ENCODE measurements at places on chromosomes 2 and 18.

DNA sequence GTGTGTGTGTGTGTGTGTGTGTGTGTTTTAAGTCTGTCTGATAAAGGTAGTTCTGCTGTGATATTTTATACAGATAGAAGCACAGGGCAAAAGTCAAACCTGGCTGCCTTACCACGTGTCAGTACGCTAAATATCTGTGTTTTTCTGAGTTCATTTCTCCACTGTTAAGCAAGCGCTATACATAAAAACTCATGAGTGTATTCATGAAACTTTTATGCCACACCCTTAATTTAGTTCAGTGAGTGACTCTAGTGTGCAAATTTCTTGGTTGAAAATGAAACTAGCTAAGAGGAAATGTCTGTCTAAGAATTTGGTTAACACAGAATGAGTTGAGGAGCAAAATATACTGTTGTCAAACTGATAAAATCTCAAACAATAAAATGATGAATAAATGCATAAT, 11.2 kb downstream of the CASP10 start:
- peak; percentile 66 for DNase-seq

DNA sequence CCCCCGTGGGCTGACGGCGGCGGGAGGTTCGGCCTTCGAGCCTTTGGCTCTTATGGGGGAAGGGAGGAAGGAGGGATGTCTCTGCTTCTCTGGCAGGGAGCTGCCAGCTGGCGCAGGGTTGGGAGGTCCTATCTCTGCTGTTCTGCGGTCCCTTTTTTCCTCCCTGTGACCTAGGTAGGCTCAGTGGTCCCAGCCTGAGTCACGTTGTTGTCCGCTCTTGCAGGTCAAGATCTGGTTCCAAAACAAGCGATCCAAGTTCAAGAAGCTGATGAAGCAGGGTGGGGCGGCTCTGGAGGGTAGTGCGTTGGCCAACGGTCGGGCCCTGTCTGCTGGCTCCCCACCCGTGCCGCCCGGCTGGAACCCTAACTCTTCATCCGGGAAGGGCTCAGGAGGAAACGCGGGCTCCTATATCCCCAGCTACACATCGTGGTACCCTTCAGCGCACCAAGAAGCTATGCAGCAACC, 2.5 kb downstream of the DLX1 start:
- DNase-seq, result no peak

DNA sequence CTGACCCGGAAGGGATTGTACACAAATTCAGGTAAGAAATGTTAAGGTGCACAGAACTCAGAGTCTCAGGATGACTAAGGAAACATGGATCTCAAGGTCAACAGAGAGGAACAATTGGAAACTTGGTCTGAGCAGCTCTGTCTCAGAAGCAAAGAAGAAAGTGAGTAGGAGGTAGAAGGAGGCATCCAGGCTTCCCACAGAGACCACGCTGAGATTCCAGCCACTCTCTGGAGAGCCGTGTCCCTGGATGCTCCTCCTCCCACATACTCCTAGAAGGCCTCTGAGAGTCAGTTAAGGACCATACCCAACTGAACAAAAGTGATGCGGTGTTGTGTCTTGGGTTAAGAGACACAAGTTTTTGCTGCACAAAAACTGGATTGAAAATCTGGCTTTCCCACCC, 8.6 kb upstream of the PLB1 start:
- no peak for DNase-seq

DNA sequence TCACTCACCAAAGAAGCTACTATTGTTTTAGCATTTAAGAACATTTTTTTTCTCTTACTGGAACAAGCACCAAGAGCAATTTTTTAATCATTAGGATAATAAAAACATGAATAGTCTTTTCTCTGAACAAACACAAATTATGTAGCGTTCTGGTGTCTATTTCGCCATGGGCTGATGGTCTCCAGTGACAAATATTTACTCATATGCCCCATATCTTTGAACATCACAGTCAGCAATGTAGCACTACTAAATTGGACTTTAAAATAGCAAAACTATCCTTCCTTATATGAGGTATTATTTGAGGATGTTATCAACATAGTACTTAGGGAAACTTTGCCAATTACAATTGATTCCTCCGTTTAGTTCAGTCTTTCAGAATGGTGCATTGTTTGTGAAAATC, 1326.0 kb upstream of the ZEB2 start:
- no peak for DNase-seq

Data from CD4-positive, alpha-beta T cell treated with Interleukin-4 for 4 hours (primary cell).